ENCODE measurements at places on chromosomes 5 and 9.

- DNase-seq: no peak
These were observed 125.8 kb downstream of the PDE4D start for GRCh38 chr5:59767681-59768151.

GRCh38 chr9:121322037-121322736, 47.9 kb downstream of the STOM start:
- no peak for DNase-seq

- DNase-seq: no peak
These were observed 67.4 kb downstream of the VCAN start for GRCh38 chr5:83538786-83539462.

DNA sequence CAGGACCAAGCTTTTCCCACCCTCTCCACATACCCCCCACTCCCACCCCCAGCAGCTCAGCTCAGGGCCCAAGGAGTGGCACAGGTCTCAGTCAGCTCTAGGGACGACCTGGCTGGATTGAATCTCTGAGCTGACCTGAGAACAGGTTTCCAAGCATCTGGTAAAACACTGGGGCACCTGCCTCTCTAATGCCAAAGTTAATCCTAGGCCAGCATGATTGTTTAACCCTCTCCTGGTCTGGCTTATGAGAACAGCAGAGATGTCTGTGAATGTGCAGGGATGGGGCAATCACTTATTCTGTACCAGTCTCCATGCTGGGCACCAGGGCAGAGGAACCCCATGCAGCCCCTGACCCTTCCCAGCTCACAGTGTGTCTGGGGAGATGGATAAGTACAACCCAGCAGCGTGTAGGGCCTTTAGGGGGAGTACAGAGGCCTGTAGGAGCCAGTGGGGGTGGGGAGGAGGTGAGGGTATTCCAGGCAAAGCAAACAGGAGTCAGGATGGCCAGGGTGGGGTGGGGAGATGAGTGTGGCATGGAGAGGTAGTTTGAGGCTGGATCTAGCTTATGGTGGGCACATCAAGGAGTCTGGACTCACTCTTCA, 678 bp upstream of the KIF12 start:
- DNase-seq: no peak

DNA sequence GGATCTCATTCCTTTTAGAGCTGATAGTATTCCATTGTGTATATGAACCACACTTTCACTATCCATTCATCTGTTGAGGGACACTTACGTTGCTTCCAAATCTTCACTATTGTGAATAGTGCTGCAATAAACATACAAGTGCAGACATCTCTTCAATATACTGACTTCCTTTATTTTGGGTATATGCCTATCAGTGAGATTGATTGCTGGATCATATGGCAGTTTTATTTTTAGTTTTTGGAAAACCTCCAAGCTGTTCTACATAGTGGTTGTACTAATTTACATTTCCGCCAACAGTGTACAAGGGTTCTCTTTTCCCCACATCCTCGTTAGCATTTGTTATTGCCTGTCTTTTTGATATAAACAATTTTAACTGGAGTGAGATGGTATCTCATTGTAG, 33.8 kb upstream of the LECT2 start:
- no peak for DNase-seq

- no peak for DNase-seq
These were observed 51.9 kb downstream of the NEK6 start for GRCh38 chr9:124309667-124310084.

- DNase-seq: no peak
These were observed 44.9 kb downstream of the HMGCS1 start for GRCh38 chr5:43268188-43268820.

- DNase-seq: no peak
These were observed 674.5 kb downstream of the CETN3 start for GRCh38 chr5:89735082-89735481.
